ENCODE measurements at places on chromosomes 5 and 9. TPM values are rescaled to one million over a fixed set of nuclear protein-coding genes. Genes with fewer than 3 reads are reported as not detected.

Gene PRDM9
- total RNA-seq = not detected

Gene ANKRD33B
- 12.6 TPM for total RNA-seq

Gene ECM2
- 0.21 TPM for total RNA-seq

Gene KIF12
- total RNA-seq = 2.0 TPM

Gene TRIM7
- 29.4 TPM for total RNA-seq

Gene PKD2L2
- total RNA-seq = not detected

Gene FOXD4L6
- total RNA-seq = not detected

Gene TRIM36
- total RNA-seq = 1.8 TPM

Gene P4HA2
- 46.4 TPM for total RNA-seq

Gene SPOCK1
- total RNA-seq = 21.8 TPM

Gene PPP2R2B
- 0.12 TPM for total RNA-seq

Gene RETREG1
- total RNA-seq = 1.4 TPM

Gene CA9
- total RNA-seq = 7.3 TPM

Gene GZMA
- not detected for total RNA-seq

Gene DENND4C
- 20.0 TPM for total RNA-seq

Gene PCDHGA1
- 0.31 TPM for total RNA-seq

Gene GGTA1
- 0.06 TPM for total RNA-seq

Gene ROR2
- total RNA-seq = 0.67 TPM

Gene TMEFF1
- total RNA-seq = 0.80 TPM

Gene NXNL2
- 0.78 TPM for total RNA-seq

Gene FNBP1
- total RNA-seq = 15.1 TPM

Gene CPLANE1
- 2.1 TPM for total RNA-seq

Gene DDX4
- total RNA-seq = not detected

Gene LCN9
- total RNA-seq = not detected

Gene FOXE1
- total RNA-seq = 4.2 TPM

Gene ORM1
- total RNA-seq = not detected

Gene GDA
- total RNA-seq = 0.97 TPM

Gene PDE6A
- 0.17 TPM for total RNA-seq

Gene SPINK4
- not detected for total RNA-seq

Gene CER1
- total RNA-seq = not detected

Data from A549 treated with RU486 at 1 μM for 4 hours (cell line).